DMS79 (cell line): ENCODE measurements at places on chromosomes 7 and 10.

DNA sequence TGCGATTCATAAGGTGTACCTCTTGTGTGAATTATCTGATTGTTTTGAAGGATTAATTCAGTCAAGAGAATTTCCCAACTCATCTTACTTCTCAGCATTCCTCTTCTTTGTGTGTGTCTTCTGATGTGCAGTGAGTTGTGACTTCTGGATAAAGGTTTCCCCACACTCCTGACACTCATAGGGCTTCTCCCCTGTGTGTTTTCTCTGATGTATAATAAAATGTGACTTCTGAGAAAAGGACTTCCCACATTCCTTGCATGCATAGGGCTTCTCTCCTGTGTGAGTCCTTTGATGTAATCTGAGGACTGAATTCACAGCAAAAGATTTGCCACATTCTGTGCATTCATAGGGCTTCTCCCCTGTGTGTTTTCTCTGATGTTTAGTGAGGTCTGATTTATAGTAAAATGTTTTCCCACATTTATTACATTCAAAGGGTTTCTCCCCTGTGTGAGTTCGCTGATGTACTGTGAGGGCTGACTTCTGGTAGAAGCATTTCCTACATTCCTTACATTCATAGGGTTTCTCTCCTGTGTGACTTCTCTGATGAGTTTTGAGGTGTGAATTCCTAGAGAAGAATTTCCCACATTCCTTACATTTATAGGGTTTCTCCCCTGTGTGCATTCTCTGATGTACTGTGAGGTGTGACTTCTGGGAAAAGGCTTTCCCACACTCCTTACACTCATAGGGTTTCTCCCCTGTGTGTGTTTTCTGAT lies 24.2 kb downstream of the ZNF25 start:
- DNase-seq: no peak

- no peak for DNase-seq
Measured at GRCh38 chr7:17682586-17682985, 257.7 kb downstream of the SNX13 start.

DNA sequence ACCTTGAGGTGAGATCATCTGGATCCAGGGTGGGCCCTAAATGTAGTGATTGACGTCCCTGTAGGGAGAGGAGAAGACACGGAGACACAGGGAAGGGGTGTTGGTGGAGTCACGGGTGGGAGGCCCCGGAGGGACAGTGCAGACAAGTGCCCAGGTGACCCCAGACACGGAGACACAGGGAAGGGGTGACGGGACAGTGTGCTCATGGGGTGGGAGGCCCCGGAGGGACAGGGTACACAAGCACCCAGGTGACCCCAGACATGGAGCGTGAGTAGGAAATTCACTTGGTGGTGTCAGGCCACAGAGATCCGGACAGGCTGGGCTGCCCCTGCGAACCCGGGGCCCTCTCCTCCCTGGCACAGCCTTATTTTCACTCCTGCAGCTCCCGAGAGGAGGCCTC lies 176.9 kb downstream of the PTPRN2 start:
- DNase-seq: no peak

DNA sequence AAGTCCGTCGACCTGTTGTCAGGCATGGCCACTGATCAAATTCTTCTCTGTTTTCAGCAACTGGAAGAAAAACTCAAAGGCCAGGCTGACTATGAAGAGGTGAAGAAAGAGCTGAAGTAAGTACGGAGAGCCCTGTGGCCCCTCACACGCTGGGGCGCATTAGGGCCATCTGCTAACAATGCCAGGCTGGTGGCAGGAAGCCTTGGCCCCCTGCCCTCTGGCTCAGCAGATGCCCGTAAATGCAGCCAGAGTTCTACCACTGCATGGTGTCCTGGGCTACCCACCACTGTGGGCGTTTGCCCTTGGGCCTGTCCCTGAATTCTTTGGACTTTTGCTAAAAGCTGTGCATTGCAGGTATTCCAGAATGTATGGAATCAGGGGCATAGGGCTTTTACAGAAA lies 96.9 kb upstream of the SH2B2 start:
- no peak for DNase-seq

GRCh38 chr7:143299840-143300239 lies 11.7 kb downstream of the CASP2 start:
- no peak for DNase-seq

GRCh38 chr7:5383314-5384098 lies 40.1 kb downstream of the TNRC18 start:
- no peak for DNase-seq

DNA sequence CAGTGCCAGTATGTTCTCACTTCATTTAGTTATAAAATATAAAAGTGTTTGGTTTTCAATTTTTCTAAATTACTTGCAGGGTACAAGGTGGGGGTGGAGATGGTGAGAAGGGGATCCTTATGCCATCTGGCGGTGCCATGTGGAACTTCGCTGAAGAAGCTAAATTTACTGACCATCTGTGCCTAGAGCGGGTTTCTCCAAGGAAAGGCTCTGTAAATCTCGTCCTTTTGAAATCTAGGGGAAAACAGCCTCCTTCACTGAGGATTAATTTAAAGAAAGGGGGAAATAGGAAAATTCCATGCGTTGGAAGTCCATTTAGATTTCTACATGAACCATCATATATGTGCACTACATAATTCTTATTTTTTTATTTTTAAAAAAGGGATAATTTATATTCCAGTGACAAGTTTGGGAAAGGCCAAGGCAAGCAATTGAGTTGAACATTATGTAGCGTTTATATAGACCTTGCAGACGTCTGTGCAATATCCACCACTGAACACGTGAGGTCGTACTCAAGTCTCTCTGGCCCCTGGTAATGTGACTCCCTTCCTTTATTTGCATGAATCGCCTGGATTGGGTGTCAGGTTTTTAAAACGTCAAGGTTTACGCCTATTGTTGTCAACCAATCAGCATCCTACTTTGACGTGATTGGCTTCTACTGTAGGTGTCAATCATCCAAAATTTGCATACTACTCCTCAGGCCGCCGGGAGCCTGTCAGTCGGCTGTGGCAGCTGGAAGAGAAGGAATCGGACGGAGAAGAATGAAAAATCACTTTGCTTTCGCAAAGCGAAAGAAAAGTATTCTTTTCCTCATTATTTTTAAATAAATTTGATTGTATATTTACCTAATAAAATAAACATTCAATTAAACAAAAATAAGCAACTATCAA lies 297.1 kb upstream of the NFE2L3 start:
- DNase-seq: no peak

GRCh38 chr10:100391163-100392002 lies 44.4 kb downstream of the SCD start:
- no peak for DNase-seq

DNA sequence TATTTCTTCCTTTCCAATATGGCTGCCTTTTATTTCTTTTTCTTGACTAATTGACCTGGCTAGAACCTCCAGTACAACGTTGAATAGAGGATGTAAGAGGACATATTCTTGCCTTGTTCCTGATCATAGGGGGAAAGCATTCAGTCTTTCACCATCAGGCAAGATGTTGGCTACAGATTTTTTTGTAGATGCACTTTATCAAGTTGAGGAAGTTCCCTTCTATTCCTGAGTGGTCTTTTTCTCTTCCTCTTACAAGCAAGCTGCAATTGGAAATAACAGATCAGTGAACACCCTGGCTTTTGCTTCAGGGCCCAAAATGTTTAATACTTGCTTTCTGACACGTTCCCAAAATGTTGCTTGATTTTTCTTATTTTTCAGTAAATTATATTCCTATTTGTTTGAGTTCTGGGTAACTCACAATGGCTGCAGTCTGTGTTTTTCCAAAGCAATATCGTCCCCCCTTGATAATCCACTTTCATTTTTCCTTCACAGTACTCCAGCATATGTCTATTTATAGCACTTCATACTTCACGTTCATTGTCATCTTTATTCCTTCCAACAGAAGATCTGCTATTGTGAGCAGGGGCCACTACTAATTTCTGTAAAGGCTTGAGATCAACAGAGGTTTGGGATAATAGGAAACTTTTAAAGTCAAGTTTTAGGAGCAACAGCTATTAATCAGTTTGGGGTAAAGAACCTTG lies 11.7 kb downstream of the CPEB3 start:
- no peak for DNase-seq

DNA sequence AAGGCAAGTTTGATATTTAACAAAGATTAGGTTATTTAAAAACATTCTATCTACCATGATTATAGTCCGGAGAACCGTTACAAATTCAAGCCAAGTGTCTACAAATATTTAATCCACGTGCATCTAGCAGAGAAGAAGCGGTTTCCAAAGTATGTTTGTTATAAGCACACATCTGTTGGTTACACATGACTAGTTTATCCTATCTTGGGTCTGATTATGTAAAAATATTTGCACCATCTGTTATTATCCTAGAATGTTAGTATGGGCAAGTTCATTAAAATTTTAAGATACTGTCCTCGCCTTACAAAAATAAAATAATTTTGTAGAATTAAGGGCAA lies 289.2 kb upstream of the VSTM2A start:
- no peak for DNase-seq

DNA sequence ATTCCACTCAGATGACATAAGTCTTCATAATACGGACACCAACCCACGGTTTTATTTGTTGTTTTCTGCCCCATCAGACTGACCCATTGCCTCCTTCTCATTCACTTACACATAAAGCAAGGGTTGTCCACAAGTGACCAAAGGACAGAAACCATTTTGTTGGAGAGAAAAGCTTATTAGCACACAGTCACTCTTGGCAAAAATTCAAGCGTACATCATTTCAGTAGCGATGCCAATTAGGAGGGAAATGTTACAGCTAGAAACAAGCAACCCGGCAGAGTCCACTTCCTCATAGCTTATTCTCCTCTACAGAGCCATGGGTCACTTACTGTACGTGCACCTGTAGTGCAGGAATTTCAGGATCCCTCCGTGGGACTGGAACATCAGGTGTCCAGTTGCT lies 23.0 kb downstream of the ABLIM1 start:
- no peak for DNase-seq

DNA sequence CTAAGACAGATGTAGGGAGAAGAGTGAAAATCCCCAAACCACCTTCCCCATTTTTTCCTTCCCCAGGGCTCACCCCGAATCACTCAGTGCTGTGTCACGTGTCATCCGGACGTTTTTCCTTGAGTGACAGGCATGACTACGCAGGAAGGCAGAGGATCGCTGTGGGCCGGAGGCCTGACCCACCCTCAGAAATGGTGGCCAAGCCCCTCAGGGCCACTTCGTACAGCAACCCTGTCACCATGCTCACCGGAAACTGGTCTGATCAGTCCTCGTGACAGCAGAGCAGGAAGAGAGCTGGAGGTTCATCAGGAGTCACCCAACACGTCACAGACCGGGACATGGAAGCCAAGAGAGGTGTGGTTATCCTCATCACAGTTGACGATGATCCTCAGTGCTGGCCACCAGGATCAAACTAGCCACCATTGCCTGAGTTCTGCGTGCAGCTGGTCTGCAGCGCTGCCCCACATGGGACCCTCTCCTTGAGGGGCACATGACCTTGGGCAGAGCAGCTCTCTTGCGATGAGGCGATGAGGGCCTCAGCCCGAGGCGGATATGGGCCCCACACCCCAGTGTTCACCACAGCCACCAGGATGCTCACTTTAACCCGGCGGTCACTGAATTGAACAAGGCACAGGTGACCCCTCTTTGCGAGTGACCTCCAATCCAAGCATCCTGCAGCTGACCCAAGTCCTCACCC lies 99.3 kb upstream of the INSIG1 start:
- no peak for DNase-seq

- no peak for DNase-seq
Measured at GRCh38 chr7:123660514-123661354, 5.1 kb downstream of the LMOD2 start.

DNA sequence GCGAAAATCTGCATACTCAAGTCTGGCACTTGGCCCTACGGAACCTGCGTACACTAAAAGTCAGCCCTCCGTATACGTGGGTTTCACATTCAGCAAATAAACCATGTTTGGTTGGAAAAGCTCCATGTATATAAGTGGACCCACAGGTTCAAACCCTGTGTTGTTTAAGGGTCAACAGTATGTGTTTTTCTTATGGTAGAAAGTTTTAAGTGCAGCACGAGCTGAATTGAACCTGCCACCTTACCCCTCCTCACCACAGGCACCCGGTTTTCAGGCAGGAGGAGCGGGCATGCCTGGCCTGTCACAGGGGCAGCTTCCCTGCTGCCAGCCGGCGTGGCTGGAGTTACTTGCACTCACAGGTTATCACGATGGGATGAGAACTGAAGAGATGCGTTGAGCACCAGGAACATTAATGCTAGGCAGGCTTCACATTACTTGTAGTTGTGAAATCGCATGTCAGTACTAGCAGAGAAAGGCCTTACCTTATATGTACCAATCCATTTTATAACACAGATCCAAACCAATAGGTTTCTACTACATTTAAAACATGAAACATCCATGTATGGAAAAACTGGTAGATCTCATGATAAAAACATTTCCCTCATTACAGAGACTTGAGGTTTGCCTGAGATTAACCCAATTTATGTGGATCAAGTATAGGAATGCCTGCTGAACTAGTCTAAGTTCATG lies 12.9 kb downstream of the INSIG1 start:
- no peak for DNase-seq

DNA sequence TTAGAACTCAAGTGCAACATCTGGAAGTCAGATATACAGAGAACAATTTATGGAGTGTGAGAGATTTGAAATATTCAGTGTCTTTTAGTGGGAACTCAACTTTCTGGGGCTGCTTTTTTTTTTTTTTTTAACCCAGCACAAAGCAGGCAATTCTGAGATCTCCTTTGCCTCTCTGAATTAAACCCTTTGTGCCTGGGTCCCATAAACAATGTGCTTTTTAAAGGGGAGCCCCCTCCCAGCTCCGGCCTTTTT lies 146.8 kb downstream of the CELF2 start:
- no peak for DNase-seq

GRCh38 chr10:124449170-124450011 lies 444 bp downstream of the NKX1-2 start:
- DNase-seq: no peak

GRCh38 chr7:19294619-19295018 lies 149.4 kb upstream of the FERD3L start:
- no peak for DNase-seq

DNA sequence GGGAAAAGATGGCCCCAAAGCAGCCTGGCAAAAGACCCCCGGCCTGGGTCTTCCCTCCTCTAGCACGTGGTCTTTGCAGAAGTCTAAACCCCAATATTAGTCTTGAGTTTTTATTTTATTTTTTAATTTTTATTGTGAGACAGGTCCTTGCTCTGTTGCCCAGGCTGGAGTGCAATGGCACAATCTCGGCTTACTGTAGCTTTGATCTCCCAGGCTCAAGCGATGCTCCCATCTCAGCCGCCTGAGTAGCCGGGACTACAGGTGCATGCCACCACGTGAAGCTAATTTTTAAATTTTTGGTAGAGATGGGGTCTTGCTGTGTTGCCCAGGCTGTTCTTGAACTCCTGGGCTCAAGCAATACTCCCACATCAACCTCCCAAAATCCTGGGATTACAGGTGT lies 40.3 kb upstream of the MXI1 start:
- DNase-seq: no peak

- no peak for DNase-seq
Measured at GRCh38 chr10:133292919-133293809, 15.5 kb downstream of the TUBGCP2 start.
